ENCODE measurements at places on chromosomes 4 and X. TPM values are rescaled to one million over a fixed set of nuclear protein-coding genes. Genes with fewer than 3 reads are reported as not detected.

The MAGEA2 gene
- not detected for total RNA-seq

The MAGIX gene
- 1.4 TPM for total RNA-seq

The SPACA5 gene
- not detected for total RNA-seq

The PLXNB3 gene
- 5.5 TPM for total RNA-seq

The TRIM75 gene
- total RNA-seq: not detected

The STAP1 gene
- total RNA-seq: not detected

Measured in uterine smooth muscle cell (primary cell).